ENCODE measurements at places on chromosomes 6 and 20.

GRCh38 chr6:117149324-117149723 is 116.0 kb upstream of the VGLL2 start:
- DNase-seq, result no peak

DNA sequence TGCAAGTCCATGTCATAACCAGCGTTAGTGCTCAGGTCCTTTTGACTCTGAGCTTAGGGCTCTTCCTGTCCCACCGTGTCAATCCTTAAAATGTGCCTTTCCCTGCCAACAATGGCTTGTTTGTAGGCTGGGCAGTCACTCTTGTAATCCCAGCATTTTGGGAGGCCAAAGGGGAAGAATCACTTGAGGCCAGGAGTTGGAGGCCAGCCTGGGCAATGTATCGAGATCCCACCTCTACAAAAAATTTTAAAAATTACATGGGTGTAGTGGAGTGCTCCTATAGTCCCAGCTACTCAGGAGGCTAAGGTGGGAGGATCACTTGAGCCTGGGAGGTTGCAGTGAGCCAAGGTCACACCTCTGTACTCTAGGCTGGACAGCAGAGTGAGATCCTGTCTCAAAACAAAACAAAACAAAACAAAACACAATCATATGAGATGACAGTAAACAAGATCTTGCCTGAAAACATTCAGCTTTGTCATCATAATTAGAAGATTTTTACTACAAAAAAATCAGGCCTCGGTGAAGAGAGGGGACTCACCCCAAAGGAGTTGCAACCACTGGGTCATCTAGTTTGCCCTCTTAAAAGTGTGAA is 52.5 kb upstream of the SLC32A1 start:
- DNase-seq, result no peak

DNA sequence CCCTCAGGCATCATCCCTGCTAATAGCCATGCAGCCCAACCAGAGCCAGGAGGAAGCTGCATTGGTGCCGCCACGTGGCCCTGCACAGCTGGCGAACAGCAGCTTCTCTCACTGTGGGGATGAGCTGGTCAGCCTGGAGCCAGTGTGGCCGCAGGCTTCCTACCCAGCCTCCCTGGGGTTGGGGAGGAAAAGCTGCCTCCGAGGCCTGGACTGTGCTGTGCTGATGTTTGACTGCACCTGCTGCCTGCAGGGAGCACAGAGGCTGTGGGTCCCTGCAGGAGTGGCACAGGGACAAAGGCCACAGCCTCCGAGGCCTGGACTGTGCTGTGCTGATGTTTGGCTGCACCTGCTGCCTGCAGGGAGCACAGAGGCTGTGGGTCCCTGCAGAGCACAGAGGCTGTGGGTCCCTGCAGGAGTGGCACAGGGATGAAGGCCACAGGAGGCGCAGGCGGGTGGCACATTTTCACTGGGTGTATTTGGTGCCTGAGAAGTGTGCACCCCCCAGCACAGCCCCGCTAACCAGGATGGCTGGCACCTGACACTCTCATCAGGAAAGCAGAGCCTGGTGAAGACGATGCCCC is 83.9 kb downstream of the DLL1 start:
- no peak for DNase-seq

- no peak for DNase-seq
Measured at GRCh38 chr6:155319902-155320301, 5.6 kb upstream of the TFB1M start.

DNA sequence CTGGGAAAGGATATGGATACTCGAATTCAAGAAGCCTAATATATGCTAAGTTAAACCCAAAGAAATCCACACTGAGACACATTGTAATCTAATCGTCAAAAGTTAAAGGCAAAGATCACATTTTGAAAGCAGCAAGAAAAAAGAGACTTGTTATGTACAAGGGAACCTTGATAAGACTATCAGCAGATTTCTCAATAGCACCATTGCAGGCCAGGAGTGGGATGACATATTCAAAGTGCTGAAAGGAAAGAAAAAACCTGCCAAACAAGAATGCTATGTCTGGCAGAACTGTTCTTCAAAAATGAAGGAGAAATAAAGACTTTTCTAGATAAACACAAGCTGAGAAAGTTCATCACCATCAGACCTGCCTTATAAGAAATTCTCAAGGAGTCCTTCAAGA is 75.2 kb downstream of the COL21A1 start:
- DNase-seq, result no peak

- DNase-seq, result no peak
Measured at GRCh38 chr6:99219788-99220187, 129.7 kb downstream of the FAXC start.

- no peak for DNase-seq
Measured at GRCh38 chr6:13764996-13765395, 49.4 kb downstream of the MCUR1 start.

DNA sequence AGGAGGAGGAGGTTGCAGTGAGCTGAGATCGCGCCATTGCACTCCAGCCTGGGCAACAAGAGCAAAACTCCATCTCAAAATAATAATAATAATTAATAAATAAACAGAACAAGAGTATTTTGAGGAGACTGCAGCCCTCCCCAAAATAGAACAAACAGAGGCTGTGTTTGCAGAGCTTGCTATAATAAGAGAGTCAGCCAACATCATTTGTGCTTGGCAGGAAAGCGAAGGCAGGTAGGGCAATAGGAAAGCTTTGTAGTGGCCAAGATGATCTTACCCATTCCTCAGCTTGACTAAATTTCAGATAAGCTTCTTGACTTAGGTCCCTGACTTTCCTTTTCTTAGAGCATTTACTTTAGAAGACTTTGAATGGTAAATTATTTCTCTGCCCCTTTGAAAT is 6.7 kb downstream of the C6orf141 start:
- peak; percentile 6 for DNase-seq

DNA sequence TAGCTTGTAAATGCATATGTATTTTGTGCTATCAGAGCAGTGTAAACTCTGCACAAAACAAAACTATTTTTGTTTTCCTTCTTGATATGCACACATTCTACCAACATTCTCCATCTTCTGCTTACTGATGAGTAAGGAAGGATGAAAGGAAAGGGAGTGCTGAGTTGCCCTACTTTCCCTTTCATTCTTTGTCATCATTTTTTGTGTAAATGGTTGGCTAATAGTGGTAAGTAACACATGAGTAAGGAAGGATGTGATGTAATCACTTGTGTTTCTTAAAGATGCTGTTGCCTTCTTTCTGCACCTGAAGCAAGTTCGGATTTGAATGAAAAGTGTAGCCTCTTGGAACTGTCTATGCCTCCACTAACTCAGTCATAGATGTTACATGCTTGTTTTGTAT is 4.6 kb upstream of the REV3L start:
- no peak for DNase-seq

DNA sequence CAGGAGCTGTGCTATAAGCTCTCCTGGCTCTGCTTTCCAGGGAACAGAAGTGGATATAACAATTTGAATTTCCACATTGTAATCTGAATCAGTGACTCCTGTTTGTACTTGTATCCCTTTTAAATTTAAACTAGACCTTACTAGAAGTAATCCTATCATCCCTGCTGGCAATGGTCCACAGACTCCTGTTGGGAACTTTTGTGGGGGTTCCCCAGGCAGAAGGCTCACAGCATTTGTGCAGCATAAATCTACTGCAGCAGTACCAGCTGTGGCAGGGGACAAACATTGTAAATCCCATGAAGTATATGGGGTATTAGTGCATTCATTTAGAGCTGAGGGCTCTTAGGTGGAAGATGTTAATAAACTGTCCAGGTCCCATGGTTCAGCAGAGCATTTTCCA is 12.0 kb upstream of the PDCD2 start:
- DNase-seq, result no peak

- DNase-seq, result no peak
Measured at GRCh38 chr6:34390531-34391472, 1.7 kb downstream of the NUDT3 start.

DNA sequence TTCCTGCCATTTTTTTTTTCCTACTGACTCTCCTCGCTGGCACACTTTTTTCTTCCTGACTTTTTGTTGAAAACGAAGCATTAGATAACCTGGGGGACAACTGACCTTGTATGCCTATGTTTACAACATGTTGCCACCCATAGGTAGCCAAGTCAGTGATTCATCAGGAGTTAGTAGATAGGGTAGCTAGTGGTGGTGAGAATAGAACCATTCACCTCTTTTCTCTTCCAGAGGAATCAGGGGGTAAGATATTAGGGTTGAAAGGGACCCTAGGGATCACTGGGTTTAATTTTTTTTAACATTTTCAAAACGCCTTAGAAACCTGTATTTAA is 427.9 kb upstream of the FLRT3 start:
- no peak for DNase-seq

DNA sequence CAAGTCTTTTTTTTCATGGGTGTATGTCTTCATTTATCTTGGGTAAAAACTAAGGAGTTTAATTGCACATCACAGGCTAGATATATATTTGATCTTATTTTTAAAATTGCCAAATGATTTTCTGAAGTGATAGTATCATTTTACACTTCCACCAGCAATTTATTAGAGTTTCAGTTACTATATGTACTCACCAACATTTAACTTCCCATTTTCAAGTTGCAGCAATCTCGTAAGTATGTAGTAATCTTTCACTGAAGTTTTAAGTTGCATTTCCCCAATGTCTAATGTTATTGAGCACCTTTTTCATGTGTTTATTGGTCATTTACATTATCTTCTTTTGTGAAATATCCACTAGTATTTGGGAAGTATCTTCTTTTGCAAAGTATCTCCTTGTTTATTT is 277.4 kb upstream of the CNR1 start:
- DNase-seq, result no peak

DNA sequence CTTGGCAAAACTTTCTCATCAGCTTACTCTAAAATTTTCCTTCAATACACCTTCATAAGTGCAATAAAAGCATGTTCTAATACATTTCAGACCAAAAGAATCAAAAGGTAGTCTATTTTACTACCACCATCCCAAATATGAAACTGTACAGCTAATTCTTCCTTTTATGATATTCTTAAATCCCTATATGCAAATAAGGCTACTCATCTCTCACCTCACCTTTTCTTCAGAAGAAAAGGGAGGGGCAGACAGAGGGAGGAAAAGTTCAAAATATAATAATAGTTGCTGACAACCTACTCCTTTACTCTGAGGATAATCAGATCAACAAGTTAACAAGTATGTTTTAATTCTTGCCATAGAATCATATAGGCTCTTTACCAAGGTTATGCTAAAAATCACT is 7.4 kb downstream of the C6orf120 start:
- no peak for DNase-seq
